ENCODE measurements at places on chromosomes 5 and 9.

- DNase-seq, result no peak
These were observed 98.7 kb downstream of the CDK5RAP2 start for GRCh38 chr9:120481248-120481647.

DNA sequence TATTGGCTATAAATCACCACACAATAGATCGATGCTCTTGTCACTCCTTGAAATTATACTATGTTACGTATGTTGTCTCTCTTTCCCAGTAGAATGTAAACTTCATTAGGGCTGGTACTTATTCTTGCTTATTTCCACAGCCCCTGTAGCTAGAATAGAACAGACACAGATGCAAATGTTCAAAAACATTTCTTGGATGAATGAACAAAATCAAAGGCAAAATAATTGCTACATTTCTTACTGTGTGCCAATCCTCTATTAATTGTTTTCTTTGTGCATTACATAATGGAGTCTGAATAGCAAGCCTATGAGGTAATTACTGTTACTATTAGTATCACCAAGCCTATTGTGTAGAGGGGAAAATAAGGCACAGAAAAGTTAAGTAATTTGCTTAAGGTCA is 725 bp upstream of the OR13C2 start:
- no peak for DNase-seq

DNA sequence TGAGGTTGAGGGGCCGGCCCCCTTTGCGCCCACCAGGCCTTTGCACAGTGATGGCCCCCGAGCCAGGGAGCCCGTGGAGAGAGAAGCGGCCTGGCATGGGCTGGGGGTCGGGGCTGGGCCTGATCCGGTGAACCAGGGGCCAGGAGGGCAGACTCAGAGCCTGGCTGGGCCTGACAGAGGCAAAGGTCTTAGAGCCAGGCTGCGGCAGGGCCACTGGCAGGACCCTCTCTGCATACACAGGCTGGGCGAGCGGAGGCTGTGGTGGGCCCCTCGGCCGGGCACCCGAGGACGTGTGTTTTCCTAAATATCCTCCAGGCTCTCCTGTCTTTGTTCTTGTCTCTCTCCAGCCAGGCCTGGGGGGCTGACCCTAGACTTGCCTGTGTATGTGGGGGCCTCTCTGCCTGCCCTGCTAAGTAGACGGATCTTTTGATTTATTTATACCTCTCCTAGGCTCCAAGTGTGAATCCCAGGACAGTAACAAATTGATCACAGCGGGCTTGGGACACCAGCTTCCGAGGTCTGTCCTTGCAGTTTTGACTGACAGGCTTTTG is 933 bp downstream of the NEK6 start:
- DNase-seq, result no peak

DNA sequence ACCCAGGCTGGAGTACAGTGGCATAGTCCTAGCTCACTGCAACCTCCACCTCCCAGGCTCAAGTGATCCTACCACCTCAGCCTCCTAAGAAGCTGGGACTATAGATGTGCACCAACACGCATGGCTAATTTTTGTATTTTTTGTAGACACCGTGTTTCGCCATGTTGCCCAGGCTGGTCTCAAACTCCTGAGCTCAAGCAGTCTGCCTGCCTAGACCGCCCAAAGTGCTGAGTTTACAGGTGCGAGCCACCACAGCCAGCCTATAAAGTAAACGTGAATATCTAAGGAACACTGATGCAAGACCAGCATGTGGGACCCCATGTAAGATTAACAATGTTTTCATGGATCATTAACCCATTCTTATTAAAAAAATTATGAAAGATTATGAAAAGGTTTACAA is 15.9 kb downstream of the ANXA2R start:
- no peak for DNase-seq

- DNase-seq, result no peak
These were observed 54.9 kb downstream of the DUSP1 start for GRCh38 chr5:172715931-172716682.

- no peak for DNase-seq
These were observed 467.1 kb upstream of the ST8SIA4 start for GRCh38 chr5:101370181-101370580.

DNA sequence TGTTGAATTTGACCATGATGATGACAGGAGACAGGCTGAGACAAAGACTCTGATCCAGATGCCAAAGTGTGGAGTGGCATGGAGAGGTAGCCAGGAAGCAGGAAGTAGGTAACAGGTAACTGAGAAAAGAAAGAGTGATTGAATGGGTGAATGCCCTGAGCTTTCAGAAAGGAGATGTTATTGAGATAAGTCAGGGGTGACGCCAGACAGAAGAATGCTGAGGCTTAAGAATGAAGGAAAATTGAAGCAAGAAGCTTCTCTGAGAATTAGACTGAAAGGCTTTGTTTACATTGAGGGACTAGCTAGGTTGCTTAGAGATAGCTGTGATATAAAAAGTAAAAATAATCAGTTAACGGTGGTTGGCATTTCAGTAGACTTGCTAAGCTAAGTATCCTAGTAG is 165.7 kb downstream of the PSAT1 start:
- DNase-seq, result no peak
